ENCODE measurements at places on chromosomes 13 and 19. TPM values are rescaled to one million over a fixed set of nuclear protein-coding genes. Genes with fewer than 3 reads are reported as not detected.

The RNF225 gene
- 62.7 TPM for total RNA-seq

The ZNF491 gene
- total RNA-seq: 0.74 TPM

The MBD3L2 gene
- not detected for total RNA-seq

The ZNF235 gene
- total RNA-seq: 4.5 TPM

The NOTCH3 gene
- total RNA-seq: 215 TPM

The CLPTM1 gene
- total RNA-seq: 78.5 TPM

The CNN1 gene
- total RNA-seq: 18.7 TPM

The TBXA2R gene
- total RNA-seq: 1.2 TPM

The S1PR4 gene
- 0.19 TPM for total RNA-seq

The NOVA2 gene
- total RNA-seq: 0.25 TPM

The TPTE2 gene
- total RNA-seq: not detected

The GTPBP3 gene
- total RNA-seq: 35.0 TPM

The FCER2 gene
- not detected for total RNA-seq

The FAM124A gene
- 2.1 TPM for total RNA-seq

The ZNF418 gene
- total RNA-seq: 4.3 TPM

The FSD1 gene
- total RNA-seq: 0.16 TPM

The OR7C1 gene
- 2.2 TPM for total RNA-seq

The LRRC8E gene
- 28.8 TPM for total RNA-seq

The CBY2 gene
- total RNA-seq: not detected

The KRTDAP gene
- 13,562 TPM for total RNA-seq

The FXYD3 gene
- total RNA-seq: 625 TPM
